Smooth muscle cell of trachea (primary cell): ENCODE measurements at places on chromosomes 16 and 17. TPM values are rescaled to one million over a fixed set of nuclear protein-coding genes. Genes with fewer than 3 reads are reported as not detected.

Gene CPHXL
- total RNA-seq: not detected in 2 replicates

Gene PROCA1
- 1.9 and 3.1 TPM in 2 replicates for total RNA-seq

Gene ACSM5
- total RNA-seq: 0.17 TPM in 1 of 2 replicates, not detected in the other

Gene PIK3R5
- not detected in 2 replicates for total RNA-seq

Gene SLC13A2
- total RNA-seq: not detected in 2 replicates

Gene TMEM238L
- total RNA-seq: not detected in 2 replicates

Gene USP43
- not detected in 2 replicates for total RNA-seq

Gene NPIPA3
- total RNA-seq: 0.33 and 1.2 TPM in 2 replicates

Gene KIF18B
- 0.50 and 6.7 TPM in 2 replicates for total RNA-seq
